Suppressor macrophage (primary cell): ENCODE measurements at places on chromosomes 3 and 15.

DNA sequence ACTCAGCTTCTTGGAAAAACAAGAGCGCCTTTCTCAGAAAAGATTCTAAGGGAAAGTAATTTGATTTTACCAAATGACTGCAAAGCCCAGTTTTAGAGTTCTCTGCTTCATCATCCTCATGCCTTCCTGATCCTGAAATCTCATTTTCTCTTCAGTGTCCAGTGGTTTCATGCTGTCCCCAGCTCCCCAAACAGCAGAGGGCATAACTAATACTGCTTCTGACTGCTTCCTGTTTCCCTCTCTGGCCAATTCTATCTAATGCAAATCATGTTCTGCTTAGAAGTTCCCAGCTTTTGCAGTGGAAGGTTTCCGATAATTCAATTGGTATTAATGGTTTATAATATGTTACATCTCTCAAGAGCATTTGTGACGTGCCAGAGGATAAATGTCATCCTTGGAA, 161.1 kb downstream of the CLSTN2 start:
- DNase-seq = no peak

DNA sequence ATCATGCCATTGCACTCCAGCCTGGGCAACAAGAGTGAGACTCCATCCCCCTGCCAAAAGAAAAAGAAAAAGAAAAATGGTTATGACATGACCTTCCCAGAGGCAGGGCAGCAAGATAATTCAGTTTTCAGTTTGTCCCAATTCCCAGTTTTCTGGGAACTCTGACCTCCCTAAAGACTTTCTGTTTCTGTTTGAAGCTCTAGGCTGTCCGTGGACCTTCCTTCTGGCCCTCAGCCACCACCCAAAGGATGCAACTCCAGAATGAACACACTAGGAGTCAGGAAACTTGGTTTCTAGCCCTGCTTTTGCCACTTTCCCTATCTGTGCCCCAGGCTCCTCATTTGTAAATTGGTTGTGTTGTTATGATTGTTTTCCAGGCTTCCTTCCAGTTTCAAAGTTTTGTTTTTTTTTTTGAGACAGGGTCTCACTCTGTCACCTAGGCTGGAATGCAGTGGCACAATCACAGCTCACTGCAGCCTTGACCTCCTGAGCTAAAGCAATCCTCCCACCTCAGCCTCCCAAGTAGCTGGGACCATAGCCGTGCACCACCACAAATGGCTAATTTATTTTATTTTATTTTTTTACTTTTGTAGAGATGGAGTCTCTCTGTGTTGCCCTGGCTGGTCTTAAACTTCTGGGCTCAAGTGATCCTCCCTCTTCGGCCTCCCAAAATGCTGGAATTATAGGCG, 68.6 kb downstream of the CDC25A start:
- DNase-seq = no peak

GRCh38 chr15:62854420-62855084, 188.0 kb upstream of the TPM1 start:
- DNase-seq = no peak

DNA sequence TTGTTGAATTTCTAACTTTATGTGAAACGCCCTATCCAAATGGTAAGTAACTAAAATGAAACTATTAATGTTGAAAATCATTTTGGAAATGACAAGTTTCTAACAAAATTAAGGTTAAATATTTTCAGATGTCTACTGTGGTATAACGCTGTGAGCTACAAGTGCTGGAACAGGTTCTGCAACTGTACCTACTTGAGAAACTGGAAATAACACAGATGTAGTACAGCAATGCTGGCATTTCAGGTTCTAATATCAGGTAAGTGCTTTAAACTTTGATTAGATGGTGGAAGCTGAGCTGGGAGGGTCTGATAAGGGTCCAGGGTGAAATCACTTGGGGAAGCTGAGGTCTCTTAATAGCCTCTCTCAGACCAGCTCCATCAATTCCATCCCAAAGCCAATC, 315.1 kb downstream of the STXBP5L start:
- no peak for DNase-seq

- no peak for DNase-seq
Observed at GRCh38 chr3:4979428-4980228, at the start of gene BHLHE40. Gene BHLHE40 (plus strand): TSS chr3:4979437. CDS start chr3:4979719, 282 bp downstream.

DNA sequence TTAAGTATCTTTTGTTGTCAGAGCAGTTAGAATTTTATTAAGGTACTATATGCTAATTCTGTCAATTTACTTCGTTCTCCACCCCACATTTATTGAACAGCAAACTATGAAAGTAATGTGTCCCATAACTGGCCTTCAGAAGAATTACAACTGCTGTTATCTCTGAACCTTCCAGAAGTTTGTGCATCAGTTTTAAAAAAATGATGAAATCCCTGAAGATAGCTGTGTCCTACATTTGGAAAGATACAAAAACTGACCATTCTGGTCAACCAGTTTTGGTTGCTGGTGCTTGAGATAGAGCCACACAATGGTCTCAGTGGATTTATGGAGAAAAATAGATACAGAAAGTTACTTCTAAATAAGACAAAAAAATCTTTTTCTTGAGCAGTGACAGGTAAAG, 5.9 kb downstream of the UBE2Q2 start:
- no peak for DNase-seq

- peak; percentile 23 for DNase-seq
Observed at GRCh38 chr3:45994419-45995235, 997 bp downstream of the FYCO1 start.

GRCh38 chr3:161557445-161558150, 61.0 kb downstream of the OTOL1 start:
- DNase-seq = no peak

- no peak for DNase-seq
Observed at GRCh38 chr15:77504306-77504705, 83.6 kb downstream of the HMG20A start.

GRCh38 chr3:2940062-2940461, 170.1 kb downstream of the IL5RA start:
- DNase-seq = no peak

GRCh38 chr15:23038726-23039142, 635 bp downstream of the TUBGCP5 start:
- DNase-seq = no peak

DNA sequence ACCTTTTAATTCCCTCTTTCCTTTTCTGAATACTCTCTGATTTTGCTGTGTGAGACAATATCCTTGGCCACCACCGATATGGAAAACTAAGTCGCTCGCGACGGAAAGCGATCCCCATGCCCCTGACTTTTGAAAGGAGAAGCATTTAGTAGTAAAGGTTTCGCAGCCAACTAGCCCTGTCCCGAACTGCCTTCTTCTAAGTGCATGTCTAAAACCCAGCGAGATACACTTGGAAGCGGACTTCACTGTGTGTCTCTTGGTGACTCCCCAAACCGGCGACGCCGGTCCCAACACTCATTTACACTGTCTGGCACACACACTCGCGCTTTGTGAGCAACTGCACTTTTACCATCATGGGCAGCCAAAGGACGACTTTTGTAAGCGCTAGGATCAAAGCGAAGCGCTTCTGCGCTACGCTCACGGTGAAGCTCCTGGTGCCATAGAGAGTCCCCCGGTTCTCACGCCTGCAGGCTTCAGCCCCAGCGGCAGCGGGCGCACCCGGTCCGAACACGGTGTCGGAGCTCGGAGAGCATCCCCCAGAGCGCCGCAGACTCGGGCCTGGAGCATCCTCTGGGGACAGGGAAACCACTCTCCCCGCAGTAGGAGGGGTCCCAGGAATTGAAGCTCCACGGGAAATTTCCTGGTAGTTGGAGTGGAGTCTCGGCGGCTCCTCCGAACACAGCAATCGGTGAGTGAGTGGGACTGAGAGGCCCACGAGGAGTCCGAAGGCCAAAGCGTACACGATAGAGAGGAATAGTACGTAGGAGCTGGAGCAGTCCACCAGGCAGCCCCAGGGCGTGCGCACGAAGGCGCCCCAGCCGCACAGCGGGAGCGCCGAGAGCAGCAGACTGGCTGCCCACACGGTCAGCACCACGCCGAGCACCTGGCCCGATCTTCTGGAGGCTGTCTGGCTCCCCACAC, 1.4 kb downstream of the GPR149 start:
- peak; percentile 12 for DNase-seq

DNA sequence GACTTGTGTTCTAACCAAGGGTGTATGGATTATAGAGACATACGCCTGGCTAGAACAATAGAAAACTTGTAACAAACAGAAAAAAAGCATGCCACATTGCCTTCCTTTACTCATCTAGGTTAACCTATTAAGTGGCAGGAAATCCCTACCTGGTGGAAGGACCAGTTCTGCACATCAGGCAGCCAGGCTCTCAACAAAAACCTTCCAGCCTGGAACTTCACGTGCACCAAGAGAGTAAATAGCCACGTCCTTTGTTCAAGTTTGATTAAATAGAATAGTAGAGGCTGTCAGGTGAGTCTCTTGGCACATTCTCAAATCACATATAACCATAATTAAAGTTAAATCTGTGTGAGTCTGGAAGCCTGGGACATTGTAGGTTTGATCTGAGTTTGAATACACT, 85.0 kb upstream of the DPH6 start:
- DNase-seq = no peak

- no peak for DNase-seq
Observed at GRCh38 chr15:81297147-81297572, 26.8 kb downstream of the STARD5 start.

DNA sequence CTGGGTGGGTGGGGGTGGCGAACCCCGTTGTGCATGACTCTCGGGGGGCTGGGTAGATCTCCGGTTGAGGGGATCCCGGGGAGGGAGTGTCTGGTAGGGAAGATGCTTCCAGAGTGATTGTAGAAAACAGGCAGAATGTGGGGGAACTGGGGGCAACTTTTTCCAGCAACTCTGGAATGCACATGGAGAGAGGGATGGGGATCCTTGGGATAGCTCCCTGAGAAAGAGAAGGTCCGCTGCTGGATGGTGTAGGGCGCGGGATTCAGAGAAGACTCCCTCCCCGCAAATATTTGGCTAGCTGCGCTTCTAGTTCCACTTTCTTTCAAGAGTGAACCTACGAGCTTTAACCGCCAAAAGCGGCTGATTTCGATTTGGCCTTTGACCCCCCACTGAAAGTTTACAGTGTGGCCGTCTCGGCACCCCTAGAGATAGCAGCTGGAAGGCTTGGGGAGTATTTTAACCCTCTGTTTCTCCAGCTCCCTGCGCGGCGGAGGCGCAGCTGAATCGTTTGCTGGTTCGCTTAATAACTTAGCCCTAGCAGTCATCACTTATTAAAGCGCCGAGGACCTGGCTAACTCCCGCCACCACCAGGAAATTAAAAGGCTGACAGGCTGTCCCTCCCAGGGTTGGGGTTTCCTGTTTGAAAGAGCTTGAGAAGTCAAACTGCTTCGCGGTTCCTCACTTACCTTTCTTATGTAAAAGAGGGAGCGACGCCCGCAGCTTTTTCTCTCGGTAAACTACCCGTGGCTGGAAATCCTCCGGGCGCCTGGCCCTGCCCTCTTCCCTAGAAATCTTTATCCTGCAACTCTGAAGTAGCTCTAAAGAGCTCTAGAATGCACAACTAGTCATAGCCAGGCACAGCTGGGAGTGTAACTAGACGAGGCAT, 1.2 kb downstream of the PHLDB2 start:
- peak; percentile 56 for DNase-seq

DNA sequence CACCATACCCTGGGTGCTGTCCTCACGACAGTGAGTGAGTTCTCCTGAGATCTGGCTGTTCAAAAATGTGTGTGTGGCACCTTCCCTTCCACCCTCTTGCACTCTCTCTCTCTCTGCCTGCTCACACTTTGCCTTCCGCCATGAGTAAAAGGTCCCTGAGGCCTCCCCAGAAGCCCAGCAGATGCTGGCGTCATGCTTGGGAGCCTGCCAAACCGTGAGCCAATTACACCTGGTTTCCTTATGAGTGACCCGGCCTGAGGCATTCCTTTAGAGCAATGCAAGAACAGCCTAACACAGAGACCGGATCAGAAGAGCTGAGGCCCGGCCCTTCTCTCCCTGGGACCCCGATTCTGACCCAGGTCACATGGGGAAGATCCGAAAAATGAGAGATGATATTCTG, 15.4 kb downstream of the TMEM44 start:
- no peak for DNase-seq

GRCh38 chr3:24363242-24363641, 131.4 kb downstream of the THRB start:
- DNase-seq = no peak

DNA sequence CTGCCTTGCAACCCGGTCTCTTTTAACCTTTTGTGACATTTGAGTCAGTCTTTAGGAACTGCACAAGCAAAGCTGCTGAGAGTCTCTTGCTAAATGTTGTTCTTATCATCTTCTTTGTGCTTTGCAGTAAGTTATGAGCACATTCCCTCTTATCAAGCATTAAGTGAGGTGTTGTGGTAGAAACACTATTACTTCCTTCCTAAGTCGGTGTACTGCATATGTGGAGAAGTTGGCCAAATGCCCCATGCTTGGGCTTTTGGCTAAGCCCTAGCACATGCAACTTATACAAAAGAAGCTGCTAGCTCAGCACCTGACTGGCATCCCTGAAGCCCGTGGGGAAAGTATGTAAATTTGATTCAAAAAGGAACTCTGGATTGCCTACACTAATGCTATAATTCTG, 136.5 kb upstream of the RBMS3 start:
- DNase-seq = no peak

GRCh38 chr15:101384276-101384675, 89.2 kb upstream of the SNRPA1 start:
- DNase-seq = no peak

DNA sequence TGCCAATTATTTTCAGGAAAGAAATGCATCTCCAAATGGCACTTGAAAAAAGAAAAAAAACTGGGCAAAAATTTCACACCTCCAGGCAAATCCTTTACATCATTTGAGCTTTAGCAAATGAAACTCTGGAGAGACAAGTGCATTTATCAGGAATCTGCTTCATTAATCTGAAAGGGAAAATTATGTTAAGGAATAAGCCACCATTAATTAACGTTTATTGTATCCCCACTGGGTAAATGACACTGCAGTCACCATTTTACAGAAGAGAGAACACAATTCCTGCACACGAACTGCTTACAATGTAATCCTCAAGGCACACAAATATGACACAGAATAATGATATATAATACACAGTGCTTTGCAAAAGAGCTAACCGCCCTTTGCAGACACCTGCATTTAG, 217.3 kb downstream of the OSBPL10 start:
- DNase-seq = no peak

- no peak for DNase-seq
Observed at GRCh38 chr15:83198476-83198875, 9.1 kb downstream of the HDGFL3 start.

DNA sequence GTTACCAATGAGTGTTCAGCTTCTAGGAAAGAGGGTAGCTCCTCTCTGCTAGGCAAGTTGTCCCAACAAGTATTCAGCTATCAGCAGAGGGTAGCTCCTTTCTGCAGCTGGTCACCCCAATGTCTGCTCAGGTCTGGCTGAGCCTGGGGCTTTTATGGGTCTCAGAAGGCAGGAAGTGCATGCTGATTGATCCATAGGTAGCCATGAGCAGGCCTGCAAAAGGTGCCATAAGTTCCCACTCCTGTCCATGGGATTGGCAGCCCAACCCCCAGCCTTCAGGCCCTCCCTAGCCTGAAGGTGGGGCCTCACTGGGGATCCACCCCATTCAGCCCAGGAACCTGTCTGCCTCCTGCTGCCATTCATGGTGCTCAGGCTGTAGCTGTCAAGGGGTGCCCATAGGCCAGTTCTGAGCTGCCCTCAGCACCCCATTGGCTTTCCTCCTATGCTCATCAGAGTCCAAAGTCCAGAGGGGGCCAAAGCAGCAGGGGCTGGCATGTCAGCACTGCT, 34.6 kb upstream of the DNAJC13 start:
- DNase-seq = no peak
